ENCODE measurements at places on chromosomes 4 and X.

GRCh38 chrX:133444196-133444595, 28.9 kb upstream of the GPC4 start:
- DNase-seq: no peak

DNA sequence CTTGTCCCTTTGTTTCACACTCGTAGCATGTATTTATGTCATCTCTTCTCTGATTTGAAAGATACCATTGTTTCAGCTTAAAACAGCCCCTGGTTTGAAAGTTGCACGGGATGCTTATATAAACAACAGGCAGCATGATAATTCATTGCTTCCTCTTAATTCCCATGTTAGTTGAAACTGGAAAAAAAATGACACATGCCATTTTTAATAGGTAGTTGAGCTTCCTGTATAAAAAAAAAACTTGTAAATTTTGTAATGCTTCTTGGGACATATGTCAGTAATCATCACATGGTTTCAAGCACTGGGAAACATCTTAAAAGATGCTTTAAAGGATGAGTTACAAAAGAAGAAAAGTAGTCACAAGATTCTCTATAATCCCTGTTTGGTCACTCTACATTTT, 243.0 kb downstream of the PALLD start:
- DNase-seq: no peak

- no peak for DNase-seq
Measured at GRCh38 chrX:43899878-43900815, 17.9 kb upstream of the MAOB start.

DNA sequence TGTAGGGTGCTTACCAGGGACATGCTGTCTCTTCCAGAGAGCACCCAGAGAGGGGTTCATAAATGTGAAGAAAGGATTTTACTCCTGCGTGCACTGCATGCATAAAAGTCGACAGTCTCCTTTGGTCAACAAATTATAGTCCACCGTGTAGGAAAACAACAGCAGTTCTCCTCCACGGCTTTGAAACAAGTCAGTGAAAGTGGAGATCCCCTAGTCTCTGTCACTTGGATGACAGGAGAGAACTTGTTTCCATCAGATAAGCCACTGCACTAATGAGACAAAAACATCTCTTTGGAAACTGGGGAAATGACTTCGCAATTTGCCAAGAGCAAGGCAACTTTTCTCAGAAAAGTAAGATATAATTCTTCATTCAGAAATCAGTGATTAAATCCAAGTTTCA, 9.7 kb downstream of the UNC5C start:
- no peak for DNase-seq

- DNase-seq: no peak
Measured at GRCh38 chr4:139746431-139747171, 81.0 kb downstream of the MGST2 start.

- DNase-seq: no peak
Measured at GRCh38 chrX:107721318-107721717, 54.3 kb downstream of the TSC22D3 start.

DNA sequence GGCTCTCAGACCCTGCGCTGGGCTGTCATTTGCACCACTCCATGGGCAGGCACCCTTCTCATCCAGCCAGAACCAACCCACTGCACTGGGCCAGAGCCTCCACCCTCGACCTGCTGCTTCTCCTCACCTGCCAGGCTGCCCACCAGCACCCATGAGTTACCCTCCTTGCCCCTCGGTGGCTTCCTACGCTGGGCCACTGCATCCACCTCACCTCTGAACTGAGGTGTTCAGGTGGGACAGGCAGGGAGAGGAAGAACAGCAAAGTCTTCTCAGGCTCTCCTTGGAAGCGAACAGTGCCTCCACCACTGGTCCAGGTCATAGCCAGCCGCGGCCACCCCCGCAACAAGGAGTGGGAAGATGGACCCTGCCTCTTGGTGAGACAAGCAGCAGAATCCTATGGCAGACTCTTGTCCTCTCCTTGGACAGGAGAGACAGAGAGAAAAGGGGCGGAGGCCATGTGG, 32.4 kb upstream of the HMX1 start:
- DNase-seq: no peak

DNA sequence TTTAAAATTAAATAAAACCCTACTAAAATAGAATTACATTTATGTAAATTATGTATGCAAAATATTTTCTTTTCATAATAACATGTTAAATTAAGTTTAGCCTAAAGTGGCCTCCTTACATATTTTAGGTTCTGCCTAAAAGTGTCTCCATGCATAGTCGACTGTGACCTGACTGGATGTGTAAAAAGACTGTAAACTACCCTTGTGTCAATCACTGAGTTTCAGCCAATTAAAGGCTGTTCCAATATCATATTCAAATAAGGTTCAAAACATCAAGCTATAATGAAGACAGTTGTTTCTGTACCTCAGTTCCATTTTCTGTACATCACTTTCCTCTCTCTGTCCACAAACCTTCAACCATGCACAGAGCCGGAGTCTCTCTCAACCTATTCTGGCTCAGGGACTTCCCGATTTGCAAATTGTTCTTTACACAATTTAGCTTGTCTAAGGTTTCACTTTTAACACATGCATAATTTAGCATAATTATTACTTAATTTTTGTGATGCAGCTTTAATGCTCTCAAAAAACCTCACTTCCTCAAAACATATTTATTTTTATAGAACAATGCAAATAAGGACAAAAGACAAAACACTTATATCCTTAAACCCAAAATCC, 60.1 kb downstream of the SH3RF1 start:
- no peak for DNase-seq

All from stimulated activated CD8-positive, alpha-beta memory T cell treated with anti-CD3 and anti-CD28 coated beads, Interleukin-12 subunit alpha, Interleukin-12 subunit beta, amount 100 ng/mL, for 4 hours (primary cell).